ENCODE measurements at places on chromosomes 16 and 17. TPM values are rescaled to one million over a fixed set of nuclear protein-coding genes. Genes with fewer than 3 reads are reported as not detected.

- no peak for ATAC-seq
Measured at GRCh38 chr16:57572978-57573728, 30.7 kb downstream of the ADGRG5 start.

GRCh38 chr16:4534151-4534790 is 4.3 kb downstream of the CDIP1 start:
- no peak for ATAC-seq

- no peak for ATAC-seq
Measured at GRCh38 chr17:82890339-82890730, 50.5 kb upstream of the ZNF750 start.

GRCh38 chr17:18921912-18922451 is 30.0 kb upstream of the SLC5A10 start:
- ATAC-seq: no peak

ZNF469 gene
- 0.23 TPM for total RNA-seq

GRCh38 chr16:53999841-54000240 is 286.7 kb downstream of the IRX3 start:
- ATAC-seq: no peak

EFCAB13 gene
- total RNA-seq: 0.88 TPM

MYH11 gene
- 3.1 TPM for total RNA-seq
